ENCODE measurements at places on chromosomes 11 and 22.
A peak's percentile ranks its signal among the peaks of the same experiment; 100 is the strongest.

- DNase-seq, result no peak
These were observed 17.2 kb downstream of the MOB2 start for GRCh38 chr11:1469287-1469910.

DNA sequence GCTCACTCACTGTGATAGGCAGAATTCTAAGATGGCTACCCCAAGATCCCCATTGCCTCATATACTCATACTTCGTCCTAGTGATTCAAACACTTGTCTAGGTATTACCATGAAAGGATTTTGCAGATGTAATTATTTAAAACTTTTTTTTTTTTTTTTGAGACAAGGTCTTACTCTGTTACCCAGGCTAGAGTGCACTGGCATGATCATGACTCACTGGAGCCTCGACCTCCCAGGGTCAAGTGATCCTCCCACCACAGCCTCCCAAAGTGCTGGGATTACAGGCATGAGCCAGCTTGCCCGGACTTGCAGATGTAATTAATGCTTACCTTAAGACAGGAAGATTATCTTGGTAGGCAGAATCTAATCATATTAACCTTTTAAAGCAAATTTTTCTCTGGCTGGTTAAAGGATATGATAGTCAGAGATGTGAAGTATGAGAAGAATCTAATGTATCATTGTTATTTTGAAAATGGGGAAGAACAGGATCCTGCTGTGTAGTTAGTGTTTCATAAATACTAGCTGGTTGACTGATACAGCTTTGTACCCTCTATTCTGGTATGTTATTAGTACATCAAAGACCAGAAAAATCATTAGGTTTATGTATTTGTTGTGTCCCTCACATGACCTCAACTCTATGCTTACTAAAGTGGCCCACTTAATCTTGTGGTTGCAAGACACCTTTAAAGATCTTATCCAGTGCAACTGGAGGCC, 35.5 kb downstream of the C2CD3 start:
- DNase-seq, result peak; percentile 42

DNA sequence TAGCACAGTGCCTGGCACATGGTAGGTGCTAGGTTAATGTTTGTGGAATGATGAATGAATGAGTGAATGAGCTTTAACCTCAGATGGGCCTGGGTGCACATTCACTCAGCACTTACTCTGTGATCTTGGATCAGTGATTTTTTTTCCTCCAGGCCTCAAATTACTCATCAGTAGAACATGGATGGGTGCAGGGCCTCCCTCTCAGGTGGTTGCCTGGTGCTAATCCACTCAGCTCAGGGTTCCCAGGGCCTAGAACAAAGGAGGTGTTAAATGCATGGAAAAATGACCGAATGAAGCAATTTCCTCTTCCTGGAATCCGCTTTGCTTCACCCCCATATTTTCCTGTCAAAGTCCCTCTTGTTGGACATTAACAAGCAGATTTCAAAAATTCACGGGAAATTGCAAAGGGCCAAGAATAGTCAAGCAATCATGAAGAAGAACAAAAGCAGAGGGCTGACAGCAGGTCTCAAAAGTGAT, 93.5 kb downstream of the MYEOV start:
- no peak for DNase-seq

DNA sequence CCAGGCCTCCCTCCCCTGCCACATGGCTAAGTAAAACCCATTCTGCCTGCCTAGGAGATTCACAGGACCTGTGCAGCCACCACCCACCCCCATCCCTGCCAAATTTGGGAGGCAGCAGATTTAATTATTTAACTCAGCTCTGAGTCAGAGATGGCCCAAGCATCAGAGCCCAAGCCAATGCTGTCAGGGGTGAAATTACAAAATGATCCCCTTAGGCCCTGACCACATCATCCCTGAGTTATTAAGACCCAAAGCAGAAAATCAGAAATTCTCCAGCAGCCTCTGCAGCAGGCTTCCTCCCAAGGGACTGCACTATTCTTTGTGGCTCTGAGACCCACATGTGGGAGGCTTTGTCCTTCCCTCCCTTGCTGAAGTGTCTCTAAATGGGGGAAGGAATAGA, 52.8 kb upstream of the RRAS2 start:
- DNase-seq, result peak; percentile 90

GRCh38 chr11:58919561-58919960, 19.7 kb upstream of the GLYATL1 start:
- peak; percentile 70 for DNase-seq

DNA sequence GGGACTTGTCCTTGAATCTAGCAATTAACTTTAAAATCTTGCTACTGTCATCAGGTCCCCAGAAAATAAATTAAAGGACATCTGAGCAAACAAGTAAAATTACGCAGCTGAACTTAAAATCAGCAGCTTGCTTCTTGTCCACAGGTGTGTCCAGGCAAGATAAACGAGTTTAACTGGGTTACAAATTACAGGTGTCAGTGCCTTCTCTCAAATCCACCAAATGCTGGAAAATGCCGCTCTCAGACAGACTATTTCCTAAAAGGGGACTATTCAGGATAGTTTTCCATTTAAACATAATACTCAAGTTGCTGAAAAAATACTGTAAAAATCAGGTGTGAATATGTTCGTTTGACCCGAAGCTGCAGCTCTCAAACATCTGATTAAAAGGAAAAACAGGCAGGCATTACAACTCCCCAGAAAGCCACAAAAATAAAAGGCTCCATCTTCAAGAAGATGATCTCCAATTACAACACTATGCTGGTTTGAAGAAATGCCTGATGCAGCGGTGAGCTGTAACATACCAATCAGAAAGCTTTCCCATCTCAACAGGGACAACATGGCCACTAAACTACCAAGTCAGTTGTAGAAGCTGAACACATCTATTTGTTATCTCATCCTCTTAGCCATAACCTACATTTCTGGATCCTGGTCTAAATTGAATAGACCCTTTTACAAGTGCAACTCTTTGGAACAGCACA, 82.1 kb downstream of the CADM1 start:
- no peak for DNase-seq

- peak; percentile 11 for DNase-seq
These were observed 1.9 kb downstream of the OR4S1 start for GRCh38 chr11:48307760-48308386.

- DNase-seq, result no peak
These were observed 45.8 kb downstream of the ATG16L2 start for GRCh38 chr11:72860010-72860409.

- DNase-seq, result no peak
These were observed 38.3 kb upstream of the BRSK2 start for GRCh38 chr11:1351278-1351937.

- DNase-seq, result peak; percentile 75
These were observed 228.4 kb downstream of the FAT3 start for GRCh38 chr11:92453055-92453454.

GRCh38 chr11:46337626-46338345, 9.5 kb upstream of the DGKZ start:
- no peak for DNase-seq

DNA sequence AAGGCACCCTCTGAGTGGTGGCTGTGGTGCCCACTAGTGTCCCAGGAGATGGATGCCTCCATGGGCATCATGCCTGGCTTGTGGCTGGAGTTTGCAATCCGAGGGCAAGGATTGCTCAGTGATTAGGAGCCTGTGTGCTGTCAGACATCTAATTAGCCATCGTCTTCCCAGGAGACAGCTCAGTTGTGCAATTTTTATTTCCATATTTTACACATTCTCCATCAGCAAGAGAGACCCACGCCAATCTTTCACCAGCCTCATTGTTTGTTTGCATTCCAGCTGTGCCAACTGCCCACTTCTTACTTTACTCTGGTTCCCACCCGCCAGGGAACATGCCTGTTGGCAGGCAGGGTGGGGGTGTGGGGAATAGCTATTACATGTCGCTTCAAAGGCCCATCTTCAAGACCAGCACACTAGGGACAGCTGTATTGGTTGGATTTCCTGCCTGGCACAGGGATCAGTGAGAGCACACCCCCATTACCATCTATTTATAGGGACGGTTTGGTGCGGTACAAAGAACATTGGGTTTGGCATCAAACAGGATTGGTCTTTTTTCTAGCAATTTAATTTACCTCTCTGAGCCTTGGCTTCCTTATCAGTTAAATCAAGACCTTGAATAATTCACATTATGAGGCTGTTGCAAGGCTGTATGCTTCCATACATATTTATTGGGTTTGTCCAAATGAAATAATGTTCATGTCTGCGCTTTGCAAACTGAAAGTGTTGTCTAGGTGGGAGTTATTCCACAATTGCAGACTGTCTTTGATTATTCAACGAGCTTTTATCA, 80.7 kb upstream of the NAV2 start:
- DNase-seq, result no peak

- no peak for DNase-seq
These were observed 476 bp upstream of the BARX2 start for GRCh38 chr11:129374993-129375750.

DNA sequence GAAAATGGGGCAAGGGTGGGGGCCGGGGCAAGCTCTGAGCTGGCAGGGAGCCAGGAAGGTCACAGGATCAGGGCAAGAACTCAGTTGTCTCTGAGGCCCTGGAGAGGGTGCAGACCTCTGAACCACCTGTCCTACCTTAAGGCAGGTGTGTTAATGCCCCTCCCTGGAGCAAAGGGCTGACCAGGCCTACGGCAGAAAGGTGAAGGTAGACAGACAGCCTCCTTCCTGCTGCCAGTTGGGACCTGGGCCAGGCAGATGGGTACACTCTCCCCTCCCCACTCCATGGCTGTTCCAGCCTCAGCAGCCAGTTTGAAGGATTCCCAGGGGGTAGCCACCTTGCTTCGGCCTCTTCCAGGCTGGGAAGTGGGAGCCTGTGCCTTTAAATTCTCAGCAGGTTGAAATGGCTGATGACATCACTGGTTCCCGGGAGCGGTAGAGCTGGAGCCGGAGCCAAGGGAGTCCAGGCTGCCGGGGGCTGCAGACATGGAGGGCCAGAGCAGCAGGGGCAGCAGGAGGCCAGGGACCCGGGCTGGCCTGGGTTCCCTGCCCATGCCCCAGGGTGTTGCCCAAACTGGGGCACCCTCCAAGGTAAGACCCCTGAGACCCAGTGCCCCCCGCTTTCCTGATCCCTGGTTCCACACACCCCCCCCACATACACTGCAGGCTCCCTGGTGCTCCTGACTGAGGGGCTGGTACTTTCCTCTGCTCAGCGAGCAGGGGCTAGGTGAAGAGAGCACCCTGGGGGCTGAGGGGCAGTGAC, at the start of gene INPP5J:
INPP5J (plus strand) TSS at position 435 of the 760 bp plus-strand sequence; CDS start at position 484, 49 bp downstream.
- DNase-seq, result peak; percentile 58

DNA sequence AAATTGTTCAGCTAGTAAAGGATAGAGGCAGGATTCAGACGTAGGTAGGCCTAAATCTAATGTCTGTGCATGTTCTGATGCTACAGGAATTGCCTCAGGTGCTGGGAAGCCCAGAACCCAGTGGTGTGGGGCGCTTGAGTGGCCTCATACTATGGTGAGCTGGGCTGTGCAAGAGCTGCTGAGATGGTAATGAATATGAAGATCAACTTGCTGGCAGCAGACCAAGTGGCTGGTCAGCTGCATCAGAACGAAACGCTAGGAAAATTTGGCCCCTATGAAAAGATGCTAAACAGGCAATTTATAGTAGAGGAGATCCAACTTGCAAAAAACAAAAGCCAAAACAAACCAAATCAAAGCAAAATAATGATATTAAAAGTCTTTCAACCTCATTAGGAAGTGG, 102.7 kb downstream of the INSC start:
- no peak for DNase-seq

DNA sequence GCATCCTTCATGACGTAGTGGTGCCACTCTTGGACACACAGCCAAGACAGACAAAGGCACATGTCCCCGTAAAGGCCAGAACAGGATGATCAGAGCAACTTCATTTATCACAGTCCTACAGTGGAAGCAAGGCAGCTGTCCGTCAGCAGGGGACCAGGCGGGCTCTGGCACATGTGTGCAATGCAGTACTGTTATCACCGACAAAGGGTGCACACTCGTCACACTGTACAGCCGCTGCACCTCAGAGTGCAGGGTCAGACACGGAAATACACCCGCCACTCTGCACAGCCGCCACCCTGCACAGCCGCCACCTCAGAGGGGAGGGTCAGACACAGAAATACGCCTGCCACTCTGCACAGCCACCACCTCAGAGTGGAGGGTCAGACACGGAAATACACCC, 13.4 kb upstream of the IL17REL start:
- no peak for DNase-seq

DNA sequence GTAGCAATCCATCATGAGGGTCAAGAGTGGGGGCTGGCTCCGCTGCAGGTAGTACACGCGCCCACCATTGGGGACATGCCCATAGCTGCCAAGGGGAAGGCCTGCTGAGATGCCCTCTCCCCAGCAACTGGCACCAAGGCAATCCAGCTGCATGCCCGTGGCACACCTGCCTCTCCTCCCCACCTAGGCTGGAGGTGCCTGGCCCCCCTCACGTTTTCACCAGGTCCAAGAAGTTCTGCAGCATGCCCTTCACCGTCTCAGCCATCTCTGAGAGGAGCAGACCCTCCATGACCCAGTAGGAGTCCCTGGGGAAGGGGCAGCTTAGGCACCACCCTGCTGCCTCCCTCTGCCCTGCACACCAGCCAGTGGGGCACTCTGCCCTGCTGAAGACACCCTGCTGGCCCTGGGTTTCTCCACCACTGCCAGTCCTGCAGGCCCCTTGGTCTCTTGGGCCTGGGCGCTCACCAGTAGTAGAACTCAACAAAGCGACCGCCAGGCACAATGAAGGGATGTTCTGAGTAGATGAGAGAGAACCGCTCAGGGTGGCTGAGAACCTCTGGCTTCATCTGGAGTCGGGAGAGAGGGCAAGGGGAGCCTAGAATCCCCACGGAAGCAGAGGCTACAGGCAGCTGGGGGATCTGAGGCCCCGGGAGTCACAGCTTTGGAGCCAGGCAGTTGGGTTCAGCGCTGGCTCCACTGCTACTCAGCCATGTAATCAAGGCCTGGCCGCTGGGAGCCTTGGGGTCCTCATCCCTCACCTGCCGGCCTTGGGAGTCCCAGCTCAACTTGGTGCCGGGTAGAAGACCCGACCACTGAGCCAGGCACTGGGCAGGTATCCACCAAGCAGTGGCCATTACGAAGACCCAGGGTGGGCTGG, 17.8 kb downstream of the TREH start:
- DNase-seq, result no peak

DNA sequence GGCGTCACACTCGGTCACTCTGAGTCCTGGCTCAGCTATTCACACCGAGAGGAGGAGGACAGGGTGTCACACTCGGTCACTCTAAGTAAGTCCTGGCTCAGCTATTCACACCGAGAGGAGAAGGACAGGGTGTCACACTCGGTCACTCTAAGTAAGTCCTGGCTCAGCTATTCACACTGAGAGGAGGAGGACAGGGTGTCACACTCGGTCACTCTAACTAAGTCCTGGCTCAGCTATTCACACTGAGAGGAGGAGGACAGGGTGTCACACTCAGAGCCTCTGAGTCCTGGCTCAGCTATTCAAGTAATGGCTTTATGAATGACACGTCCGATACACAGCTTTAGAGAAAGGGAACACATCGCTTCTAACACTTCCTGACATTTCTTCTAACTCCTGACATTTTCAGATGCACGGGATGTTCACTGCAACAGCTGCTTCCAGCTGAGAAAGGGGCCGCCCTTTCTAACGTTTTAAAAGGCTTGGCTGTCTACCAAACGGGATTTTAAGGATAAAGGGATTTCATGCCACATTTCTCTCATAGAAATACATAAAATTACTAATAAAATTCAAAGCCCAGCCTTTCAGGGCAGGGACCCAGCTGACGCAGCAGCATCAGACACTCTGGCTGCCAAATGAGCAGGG, 28.1 kb downstream of the DRD4 start:
- no peak for DNase-seq

Measured in fibroblast of skin of right biceps (primary cell).